ENCODE measurements at places on chromosomes 12 and 14. TPM values are rescaled to one million over a fixed set of nuclear protein-coding genes. Genes with fewer than 3 reads are reported as not detected.

- peaks cover 7% of the 10 kb centered on the region for H3K36me3 ChIP-seq
- no peak overlapping the region for H3K4me3 ChIP-seq
- H3K4me1 ChIP-seq: peaks cover 9% of the 10 kb centered on the region
- peak overlapping the region; percentile 83 for H3K27ac ChIP-seq
- H3K27me3 ChIP-seq: no peaks in the 10 kb centered on the region
Observed at GRCh38 chr14:89190765-89191513, 226.1 kb downstream of the FOXN3 start.

Gene SSPN
- total RNA-seq: 23.3 TPM

Gene CCDC59
- total RNA-seq: 32.1 TPM

Gene ALG10
- total RNA-seq: 6.9 TPM

GRCh38 chr14:37650356-37651037 is 55.1 kb downstream of the TTC6 start:
- no peak overlapping the region for H3K27ac ChIP-seq
- no peaks in the 10 kb centered on the region for H3K4me1 ChIP-seq
- DNase-seq: no peak
- peaks cover 2% of the 10 kb centered on the region for H3K27me3 ChIP-seq
- no peaks in the 10 kb centered on the region for H3K36me3 ChIP-seq
- H3K4me3 ChIP-seq: no peak overlapping the region

GRCh38 chr14:86858031-86858430 is 1135.0 kb downstream of the GALC start:
- H3K4me3 ChIP-seq: no peak overlapping the region
- H3K36me3 ChIP-seq: no peaks in the 10 kb centered on the region
- H3K4me1 ChIP-seq: peaks cover 21% of the 10 kb centered on the region
- no peaks in the 10 kb centered on the region for H3K27me3 ChIP-seq
- H3K27ac ChIP-seq: peak overlapping the region; percentile 80

DNA sequence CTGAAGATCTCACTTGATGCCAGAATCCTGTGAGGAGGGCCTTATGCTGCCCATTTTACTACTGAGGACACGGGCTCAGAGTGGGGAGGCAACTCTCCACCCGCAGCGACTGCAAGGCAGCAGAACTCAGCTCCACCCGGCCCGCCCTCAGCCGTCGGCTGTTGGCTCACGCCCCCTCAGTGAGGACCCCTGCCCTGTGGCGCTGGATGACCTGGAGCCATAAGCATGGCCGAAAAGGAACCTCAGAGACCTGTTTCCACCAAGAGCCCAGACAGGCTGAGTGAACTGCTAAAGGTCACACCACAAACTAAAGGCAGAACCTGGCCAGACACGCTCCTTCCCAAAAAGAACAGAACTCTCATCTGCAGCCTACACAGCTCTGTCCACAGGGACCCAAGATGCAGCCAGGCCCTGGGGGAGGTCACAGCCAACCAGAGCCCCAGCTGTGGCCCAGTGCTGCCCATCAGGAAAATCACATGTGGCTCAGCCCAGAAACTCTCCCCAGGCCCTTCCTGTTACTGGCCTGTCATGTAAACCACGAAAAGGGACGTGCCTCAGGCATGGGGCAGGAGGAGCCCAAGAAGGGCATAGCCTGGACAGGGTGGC is 32.8 kb downstream of the CCNK start:
- no peak overlapping the region for H3K4me3 ChIP-seq
- peaks cover 6% of the 10 kb centered on the region for H3K36me3 ChIP-seq
- peaks cover 32% of the 10 kb centered on the region for H3K4me1 ChIP-seq
- no peaks in the 10 kb centered on the region for H3K27me3 ChIP-seq
- no peak overlapping the region for H3K27ac ChIP-seq
- DNase-seq: peak; percentile 84

GRCh38 chr14:83706231-83706954 is 1823.6 kb upstream of the FLRT2 start:
- no peaks in the 10 kb centered on the region for H3K36me3 ChIP-seq
- H3K4me3 ChIP-seq: no peak overlapping the region
- H3K4me1 ChIP-seq: peaks cover 19% of the 10 kb centered on the region

DNA sequence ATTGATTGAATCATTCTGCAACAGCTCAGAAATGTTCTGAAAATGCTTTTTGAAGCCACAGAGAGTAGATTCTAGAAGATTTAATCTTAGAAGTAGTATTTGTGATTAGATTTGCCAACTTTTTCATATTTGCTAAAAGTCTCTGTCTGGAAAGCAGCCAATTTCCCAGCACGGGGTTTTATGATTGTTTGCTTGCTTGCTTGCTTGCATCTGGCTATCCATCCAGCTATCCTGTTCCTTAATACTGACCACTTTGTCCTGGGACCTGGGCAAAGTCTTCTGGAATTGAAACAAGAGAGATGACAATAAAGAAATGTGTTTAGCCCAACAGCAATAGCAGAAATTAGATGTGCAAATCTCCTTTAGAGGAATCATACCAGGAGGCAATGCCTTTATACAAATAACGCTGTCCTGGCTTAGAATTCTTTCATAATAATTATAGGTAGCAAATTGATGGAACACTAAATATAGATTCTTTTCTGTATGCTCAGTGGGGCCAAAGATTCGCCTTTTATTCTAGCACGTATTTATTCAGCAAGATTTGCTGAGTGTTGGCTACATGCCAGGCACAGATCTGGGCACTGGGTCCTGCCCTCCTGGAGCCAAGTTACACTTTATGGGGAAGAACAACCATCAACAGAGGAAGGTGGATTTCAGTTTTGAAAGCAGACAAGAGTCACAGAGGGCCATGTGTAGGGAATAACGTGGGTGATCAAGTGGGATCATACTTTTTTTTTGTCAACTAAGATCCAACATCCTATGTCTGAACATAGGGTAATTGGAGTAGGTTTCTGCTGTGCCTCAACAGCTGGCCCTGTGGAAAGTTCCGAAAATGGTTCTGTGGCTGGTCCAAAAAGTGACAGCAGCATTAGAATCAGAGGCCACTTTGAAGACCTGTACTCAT is 25.3 kb downstream of the MYBPC1 start:
- no peak overlapping the region for H3K27ac ChIP-seq
- no peaks in the 10 kb centered on the region for H3K27me3 ChIP-seq
- no peaks in the 10 kb centered on the region for H3K36me3 ChIP-seq
- no peak for DNase-seq
- no peaks in the 10 kb centered on the region for H3K4me1 ChIP-seq

All from osteocyte (in vitro differentiated cells).